ENCODE measurements at places on chromosomes 13 and 19.

DNA sequence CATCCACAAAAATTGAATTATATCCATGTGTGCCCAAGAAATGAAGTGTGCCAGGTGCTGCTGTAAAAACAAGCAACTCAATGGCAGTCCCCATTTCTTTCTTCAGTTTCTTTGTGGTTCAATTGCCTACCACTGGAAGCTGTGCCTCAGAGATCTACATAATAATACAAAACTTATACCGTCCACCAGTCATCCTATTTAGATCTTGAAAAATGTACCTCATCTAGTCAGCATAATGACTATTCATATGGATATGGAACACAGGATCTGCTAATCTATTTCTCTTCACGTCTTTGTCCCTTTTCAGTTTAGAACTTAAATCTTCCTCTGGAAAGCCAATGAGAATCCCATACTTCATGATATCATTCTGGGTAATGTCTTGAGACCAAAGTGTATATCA, 648.5 kb downstream of the PCDH9 start:
- DNase-seq, result no peak

DNA sequence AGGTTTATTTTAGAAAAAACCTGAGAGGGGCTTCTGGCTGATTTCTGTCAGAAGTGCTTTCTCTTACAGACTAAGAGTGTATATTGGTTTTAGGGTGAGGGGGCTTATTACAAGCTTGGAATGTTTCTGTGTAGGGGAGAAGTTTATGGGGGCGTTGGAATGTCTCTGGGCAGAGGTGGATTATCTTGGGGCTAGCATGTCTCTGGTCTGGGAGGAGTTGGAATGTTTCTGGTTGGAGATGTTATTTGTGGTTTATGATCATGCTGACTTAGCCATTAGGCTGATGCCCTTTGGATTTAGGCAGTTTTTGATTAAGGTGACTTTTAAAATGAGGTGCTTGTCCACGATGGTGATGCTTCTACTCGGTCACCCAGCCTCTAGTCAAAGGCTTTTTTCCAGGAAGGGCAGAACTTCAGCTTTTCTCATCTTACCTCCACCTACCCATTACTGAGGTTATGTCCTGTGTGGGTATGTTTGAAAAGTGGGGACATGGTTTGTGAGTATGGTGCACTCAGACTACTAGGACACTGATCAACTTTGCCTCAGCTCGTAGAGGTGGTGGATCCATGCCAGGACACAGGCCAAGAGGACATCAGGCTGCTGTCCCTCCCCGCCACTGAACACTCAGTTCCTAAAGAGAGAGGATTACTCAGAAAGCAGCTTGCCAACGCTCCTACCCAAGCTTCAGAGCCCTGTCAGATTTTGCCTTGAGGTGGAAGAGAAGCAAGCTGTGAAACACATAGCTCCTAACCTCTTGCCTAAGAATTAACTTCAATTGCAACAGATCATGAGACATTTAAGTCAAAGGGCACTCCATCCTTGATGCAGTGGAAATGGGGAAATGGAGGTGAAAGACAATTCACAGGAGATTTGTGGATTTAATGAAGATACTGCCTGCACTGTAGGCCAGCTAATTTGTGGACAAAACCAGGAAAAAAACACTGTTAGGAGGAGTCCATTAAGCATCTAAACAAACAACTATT, 63.6 kb downstream of the ZNF44 start:
- no peak for DNase-seq

- DNase-seq, result no peak
Observed at GRCh38 chr13:48579165-48579918, 46.5 kb upstream of the RCBTB2 start.

DNA sequence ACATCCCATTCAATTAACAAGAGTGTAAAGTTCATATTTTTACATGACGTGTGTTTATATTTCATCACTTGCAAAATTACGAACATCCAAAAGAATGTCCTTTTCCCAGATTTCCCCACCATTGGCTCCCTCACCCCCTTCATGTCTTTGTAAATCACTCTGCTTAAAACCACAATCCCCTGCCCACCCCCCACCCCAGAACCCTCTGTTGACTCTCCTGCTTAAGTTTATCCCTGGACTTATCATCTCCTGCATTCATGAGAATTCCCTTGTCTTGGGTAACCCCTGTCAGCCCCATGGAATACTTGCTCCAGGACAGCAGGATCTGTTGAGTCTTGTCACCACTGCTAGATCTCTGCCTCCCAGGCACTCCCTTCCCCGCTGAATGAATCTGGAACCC, 109.9 kb downstream of the COL4A1 start:
- DNase-seq, result no peak

DNA sequence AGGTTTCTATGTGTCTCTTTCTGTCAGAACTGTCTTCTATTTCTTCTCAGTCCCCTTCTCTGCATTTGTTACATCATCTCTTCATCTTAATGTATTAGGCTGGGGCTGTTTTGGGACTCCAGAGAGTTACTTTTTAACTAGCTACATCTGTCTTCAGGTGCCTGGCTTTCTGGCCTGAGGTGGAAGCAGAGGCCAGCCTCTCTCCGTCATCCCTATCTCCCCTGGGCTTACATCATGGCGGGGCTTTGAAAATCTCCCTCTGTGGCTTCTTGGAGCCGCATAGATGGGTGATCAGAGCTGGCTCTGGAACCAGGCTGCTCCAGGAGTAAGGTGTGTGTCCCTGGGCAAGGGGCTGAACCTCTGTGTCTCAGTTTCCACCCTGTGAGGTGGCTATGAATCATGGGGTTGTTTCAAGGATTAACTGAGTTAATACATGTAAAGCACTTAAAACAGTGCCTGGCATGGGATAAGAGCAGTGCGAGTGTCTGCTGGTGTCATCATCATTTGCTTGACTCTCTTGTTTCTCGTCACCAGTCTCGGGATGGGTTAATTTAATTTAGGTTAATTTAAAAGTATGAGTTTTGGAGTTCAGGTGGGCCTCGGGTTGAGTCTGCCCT, 2.0 kb downstream of the EPN1 start:
- no peak for DNase-seq

DNA sequence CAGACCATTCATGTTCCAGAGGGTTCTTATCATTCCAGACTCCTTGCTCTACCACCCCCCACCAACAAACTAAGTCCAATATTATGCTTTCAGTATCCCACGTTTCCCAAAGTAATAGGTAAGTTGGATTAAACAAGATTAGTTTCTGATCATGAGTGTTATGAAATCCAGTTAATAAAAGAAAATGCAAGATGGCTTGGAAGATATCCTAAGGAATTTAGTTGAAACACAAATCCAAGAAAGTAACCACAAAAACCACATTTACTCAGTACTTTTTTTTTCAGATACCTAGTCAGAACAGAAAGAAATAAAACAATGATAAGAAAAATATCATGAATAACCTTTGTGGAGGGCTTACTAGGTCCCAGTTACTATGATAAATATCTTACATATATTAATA, 119.4 kb upstream of the MIR17HG start:
- DNase-seq, result peak; percentile 58

- DNase-seq, result no peak
Observed at GRCh38 chr13:27257648-27258253, 6.4 kb downstream of the RPL21 start.

DNA sequence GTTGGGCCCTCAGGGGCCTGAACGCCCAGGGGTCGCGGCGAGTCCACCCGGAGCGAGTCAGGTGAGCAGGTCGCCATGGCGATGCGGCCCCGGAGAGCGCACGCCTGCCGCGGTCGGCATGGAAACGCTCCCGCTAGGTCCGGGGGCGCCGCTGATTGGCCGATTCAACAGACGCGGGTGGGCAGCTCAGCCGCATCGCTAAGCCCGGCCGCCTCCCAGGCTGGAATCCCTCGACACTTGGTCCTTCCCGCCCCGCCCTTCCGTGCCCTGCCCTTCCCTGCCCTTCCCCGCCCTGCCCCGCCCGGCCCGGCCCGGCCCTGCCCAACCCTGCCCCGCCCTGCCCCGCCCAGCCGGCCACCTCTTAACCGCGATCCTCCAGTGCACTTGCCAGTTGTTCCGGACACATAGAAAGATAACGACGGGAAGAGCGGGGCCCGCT, at the start of gene CCNA1:
Gene CCNA1, plus strand, starts transcription at position 390 of the 439 bp plus-strand sequence. CDS start 562 bp downstream, outside the sequence.
- DNase-seq, result no peak

DNA sequence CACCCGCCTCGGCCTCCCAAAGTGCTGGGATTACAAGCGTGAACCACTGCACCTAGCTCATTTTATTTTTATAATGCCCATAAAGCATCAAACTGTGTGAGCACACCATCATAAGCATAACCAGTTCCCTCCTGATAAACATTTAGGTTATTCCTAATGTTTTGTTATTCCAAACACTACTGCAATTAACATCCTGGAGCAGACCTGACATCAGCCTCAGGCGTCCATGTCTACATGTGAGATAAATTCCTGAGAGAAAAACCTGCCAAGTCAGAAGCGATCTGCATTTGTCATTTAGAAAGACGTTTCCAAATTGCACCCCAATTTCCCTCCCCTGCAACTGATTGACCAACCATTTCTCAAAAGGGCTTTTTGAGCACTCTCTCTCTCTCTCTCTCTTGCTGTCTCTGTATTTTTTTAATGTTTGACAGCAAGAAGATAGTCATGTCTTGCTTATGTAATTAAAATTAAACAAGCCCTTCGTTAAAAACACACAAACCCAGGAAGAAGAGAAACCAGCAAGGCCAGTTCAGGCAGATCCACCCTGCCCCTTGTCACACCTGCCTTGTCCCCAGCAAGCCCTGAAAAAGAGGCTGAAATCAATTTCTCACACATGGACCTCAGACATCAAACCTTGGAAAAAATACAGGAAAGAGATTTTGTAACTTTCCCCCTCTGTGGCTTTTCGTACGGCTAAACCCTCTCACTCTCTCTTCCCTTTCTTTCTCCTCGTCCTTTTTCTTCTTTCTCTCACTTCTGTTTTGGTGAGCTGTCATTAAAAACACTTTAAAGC, 9.9 kb downstream of the LYPD3 start:
- no peak for DNase-seq

- no peak for DNase-seq
Observed at GRCh38 chr13:26941345-26942174, 181.0 kb upstream of the GPR12 start.

GRCh38 chr13:48303359-48304142, at the start of gene RB1:
RB1 (plus strand) TSS chr13:48303751; CDS start chr13:48303913, 162 bp downstream.
- DNase-seq, result peak; percentile 65

GRCh38 chr13:40333226-40333625, 333.2 kb downstream of the FOXO1 start:
- DNase-seq, result no peak

GRCh38 chr13:85334187-85334586, 465.0 kb downstream of the SLITRK6 start:
- no peak for DNase-seq

Measured in retinal pigment epithelial cell (primary cell).